ENCODE measurements at places on chromosomes 6 and 20.

DNA sequence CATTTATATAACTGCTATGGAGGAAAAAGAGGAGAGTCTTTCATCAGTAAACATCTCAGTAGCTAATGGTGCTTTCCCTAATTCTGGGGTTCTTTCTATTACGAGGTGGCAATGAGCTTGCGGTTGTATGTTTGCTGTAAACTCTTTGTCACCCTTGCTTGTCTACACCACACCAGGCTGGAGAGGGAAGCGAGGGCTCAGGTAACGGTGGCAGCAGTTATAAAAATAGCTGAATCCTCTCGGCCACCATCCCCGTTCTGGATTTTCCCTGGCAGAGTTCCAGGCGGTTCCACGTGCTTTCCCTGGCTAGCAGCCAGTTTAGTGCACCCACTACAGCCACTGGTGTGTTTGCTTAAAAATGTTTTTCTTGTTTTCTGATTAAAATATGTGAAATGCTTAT lies 39.0 kb downstream of the MAS1 start:
- peak; percentile 42 for DNase-seq

DNA sequence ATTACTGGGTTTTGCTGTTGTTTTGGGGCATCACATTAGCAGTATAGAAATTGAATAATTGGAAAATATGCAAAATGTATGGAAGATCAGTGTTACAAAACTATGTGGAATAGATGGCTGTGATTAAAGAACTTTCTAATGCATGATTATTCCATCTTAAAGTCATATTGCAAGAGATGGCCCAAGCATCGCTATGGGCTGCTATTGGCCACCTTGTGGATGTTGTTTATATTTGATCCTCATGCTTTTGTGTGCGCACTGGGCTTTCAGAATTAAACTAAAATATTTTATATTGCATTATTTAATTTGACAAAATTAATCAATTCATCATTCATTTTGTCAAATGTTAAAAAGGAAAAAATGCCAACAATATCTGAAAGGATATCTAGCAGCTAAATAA lies 16.1 kb upstream of the HMGN3 start:
- DNase-seq: no peak

DNA sequence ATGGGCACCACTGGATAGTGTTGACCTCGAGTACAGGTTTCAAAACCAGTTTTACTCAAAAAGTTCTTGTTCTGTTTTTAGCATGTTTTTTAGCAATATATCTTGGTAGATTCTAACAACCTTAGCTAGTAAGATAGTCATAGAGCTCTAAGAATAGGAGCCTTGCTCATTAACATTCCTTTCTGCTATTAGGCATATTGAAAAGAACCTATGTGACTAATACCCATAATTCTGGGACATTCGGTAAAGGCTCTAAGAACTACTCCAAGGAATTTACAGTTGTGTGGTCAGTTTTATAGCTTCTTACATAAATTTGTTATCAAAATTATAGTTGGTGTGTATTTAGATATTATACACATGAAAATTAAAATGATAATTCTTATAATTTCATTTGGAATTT lies 11.6 kb downstream of the SLC9A8 start:
- no peak for DNase-seq

DNA sequence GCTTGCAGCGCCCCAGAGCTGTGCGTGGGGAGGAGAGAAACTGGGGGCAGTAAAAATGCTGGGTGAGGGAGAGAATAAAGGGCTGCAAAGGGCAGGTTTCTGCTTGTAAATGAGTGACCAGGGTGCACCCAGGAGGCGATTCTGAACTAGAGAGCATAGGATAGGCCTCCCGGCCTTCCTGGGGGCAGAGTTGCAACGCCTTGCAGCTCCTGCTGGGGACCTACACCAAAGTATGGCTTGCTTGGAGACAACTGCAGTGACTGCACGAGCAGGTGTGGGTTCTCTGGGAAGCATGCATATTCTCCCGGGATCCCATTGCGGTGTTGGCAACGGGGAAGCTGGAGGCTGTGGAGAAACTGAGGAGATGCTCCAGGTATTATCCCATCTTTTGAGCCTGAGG lies 111.6 kb upstream of the SPACA1 start:
- DNase-seq: no peak

DNA sequence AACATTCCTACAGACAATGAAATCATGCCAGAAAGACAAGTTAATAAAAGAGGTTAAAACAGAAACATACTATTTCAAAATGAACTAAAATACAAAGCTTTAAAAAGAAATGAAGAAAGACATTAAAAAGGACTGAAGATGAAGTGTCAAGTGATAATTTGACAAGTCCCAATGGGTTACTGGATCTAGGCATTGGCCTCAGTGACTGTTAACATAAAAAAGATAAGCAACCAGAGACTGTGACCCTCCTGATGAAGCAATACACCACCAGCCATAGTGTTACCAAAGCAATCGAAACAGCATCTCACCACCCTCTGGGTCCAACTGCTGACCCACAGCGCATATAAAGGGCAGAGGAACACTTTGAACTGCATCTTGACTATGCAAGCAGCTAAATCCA lies 130.3 kb downstream of the FIG4 start:
- DNase-seq: no peak

DNA sequence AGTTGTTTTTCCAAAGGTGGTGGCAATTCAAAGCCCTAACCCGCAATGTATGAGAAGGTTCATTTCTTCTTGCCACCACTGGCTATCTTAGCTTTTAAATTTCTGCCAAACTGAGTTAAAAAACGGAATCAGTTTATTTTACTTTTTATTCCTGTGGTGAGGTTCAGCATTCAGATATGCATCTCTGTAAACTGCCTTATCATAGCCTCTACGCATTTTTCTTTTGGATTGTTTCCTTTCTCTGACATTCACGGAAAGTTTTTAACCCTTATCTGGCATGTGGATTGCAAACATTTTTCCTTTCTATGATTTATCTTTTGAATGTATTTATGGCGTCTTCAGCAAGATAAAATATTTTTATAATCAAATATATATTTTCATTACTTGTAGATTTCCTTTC lies 37.7 kb downstream of the AK9 start:
- DNase-seq: no peak

GRCh38 chr6:73665686-73666319 lies 12.0 kb upstream of the SLC17A5 start:
- DNase-seq: no peak

DNA sequence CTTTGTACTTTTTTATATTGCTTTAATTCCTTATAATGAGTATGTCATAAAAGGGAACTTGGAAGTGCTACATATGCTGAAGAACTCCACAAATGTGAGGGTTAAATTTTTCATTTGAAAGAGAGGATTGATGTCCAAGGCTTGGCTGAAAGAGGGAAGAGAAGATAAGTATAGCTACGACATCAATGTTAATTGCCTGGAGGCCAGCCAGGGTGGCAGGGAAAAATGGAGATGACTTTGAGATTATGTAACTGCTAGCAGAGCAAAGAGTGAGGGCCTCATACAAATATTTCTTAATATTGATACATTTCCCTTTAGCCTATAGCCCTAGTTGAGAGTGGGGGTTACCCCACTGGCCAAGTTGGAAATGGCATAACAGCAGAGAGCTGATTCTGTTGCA lies 24.8 kb upstream of the RIMS4 start:
- no peak for DNase-seq

- DNase-seq: no peak
These were observed 74.3 kb downstream of the ERMARD start for GRCh38 chr6:169825558-169826225.

DNA sequence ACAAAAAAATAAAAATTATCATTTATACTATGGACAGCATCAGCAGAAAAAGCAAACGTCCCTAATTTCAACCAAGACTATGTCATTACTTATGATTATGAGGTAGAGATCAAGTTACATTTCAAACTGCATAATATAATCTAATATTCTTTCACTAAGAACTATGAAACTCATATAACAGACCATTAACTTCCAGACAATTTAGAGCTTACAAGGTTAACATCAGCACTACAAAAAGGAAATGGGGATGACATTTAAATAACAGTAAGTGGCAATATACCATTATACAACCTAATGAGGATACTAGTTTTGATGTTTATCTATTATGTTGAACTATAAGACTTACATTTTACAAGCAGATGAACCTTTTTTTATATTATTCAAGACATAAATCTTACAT lies 261.0 kb upstream of the THEMIS start:
- no peak for DNase-seq

DNA sequence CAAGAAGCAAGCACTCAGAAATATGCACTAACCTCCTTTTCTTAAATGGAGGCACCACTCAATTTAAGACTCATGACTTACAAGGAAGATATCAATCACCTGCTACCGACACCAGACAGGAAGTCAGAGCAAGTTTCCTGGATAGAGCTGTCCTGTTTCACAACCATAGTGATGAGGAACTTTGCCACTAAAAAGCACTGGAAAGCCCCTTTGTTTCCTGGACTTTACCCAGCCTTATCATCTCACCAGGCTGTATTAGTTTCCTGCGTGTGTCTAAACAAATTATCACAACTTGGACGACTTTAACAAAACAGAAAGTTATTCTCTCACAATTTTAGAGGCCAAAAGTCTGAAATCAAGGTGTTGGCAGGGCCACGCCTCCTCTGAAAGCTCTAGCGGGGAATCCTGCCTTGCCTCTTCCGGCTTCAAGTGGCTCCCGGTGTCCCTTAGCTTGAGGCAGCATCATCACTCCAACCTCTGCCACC lies 253.8 kb upstream of the STXBP5 start:
- DNase-seq: no peak

GRCh38 chr6:134010400-134010799 lies 42.0 kb downstream of the SLC2A12 start:
- no peak for DNase-seq

- DNase-seq: no peak
These were observed 178.9 kb upstream of the MYLIP start for GRCh38 chr6:15949982-15950381.

DNA sequence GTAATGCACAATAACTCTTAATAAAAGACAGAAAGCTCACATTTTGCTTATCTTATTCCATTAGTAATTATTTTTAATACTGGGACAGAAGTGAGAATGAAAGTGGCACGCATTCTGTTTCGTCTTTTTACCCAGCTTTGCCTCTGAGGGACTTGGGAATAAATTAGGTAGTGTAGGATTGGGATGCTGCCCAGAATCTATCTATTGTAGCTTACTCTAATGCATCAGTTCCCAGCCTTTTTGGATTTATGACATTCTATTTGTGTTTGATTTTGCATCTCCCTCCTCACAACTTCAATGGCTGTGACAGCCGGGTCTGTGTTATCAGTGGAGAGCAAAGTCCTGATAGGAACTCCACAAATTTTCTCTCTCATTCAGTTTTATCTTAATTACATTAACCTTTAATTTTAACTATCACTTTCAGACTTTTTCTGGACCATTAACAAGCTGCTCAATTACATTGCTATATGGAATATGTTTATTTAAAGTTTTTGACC lies 62.9 kb upstream of the TULP4 start:
- no peak for DNase-seq

- DNase-seq: no peak
These were observed 92.5 kb upstream of the NXT1 start for GRCh38 chr20:23257848-23258746.

- no peak for DNase-seq
These were observed 125.7 kb downstream of the ZMYND8 start for GRCh38 chr20:47230811-47231256.

DNA sequence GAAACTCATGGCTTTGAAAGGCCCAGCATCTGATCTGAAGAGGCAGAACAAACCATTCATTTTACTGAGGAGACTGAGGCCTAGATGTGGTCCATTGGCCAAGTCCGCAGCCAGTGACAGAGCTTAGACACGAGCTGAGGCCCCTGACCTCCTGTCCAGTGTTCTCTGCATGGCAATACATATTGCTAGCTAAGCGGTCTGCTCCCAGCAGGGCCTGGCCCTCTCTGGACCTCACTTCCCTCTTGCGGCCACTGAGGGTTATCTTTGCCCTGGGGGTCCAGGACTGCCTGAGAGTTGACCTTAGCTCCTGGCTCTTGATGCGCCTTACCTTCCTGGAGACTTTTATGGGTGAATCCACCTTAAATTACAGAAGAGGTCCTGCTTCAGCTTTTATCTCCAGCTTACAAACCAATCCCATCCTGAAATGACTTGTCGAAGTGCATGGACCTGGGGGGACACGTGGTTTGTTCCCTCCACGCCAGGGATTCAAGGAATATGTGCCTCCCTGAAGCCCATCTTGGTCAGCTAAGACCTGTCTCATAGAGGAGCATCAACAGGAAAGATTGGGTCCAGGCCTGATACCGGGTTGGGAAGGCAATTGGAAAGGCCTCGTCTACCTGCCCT lies 75.6 kb downstream of the CNBD2 start:
- no peak for DNase-seq

GRCh38 chr6:73802366-73802765 lies 106.4 kb downstream of the CD109 start:
- no peak for DNase-seq

DNA sequence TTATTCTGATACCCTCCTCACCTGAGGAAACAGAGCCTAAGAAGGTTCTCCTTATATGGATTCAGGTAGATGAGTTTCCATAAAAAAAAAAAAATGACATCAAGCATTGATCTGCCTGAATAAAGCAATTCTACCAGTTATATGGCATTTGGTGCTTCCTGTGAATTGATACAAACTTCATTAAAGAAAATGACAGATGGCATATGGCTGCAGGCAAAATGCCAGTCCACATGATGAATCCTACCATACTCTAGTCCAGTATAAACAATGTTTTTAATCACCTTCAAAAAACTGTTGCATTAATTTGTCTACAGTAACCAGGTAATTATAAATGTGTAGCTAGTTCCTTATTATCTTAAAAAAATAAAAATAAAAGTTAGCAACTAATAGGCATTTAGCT lies 559.2 kb upstream of the FLRT3 start:
- no peak for DNase-seq

- DNase-seq: no peak
These were observed 795.1 kb upstream of the HS3ST5 start for GRCh38 chr6:115137910-115138309.

- no peak for DNase-seq
These were observed 96.1 kb downstream of the SLC23A2 start for GRCh38 chr20:4905195-4905594.

DNA sequence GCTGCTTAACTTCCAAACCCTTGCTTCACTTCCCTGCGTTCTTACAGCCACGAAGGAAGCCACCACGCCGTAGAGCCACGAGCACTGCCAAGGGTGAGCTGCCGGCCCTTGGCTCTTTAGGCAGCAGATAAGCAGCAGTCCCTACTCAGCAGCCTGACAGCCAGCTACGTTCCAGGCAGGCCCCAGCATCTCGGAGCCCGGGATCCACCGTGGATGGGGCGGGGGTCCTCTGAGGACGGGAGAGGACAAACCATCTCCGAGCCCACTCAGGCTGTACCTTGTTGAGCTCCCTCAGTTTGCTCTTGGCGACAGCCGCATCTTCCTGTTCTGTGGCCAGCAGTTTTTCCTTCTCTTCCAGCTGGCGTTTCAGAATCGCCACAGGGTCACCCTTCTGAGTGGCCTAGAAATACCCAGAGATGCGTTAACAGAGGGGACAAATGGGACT lies 40.5 kb downstream of the RRBP1 start:
- DNase-seq: no peak

- no peak for DNase-seq
These were observed 7.0 kb downstream of the PPIL1 start for GRCh38 chr6:36867471-36868224.
